CD4-positive, alpha-beta T cell treated with Interleukin-17A for 1 hour (primary cell): ENCODE measurements at places on chromosomes 2 and 18.

- DNase-seq, result no peak
Measured at GRCh38 chr2:40304340-40304739, 147.6 kb downstream of the SLC8A1 start.

DNA sequence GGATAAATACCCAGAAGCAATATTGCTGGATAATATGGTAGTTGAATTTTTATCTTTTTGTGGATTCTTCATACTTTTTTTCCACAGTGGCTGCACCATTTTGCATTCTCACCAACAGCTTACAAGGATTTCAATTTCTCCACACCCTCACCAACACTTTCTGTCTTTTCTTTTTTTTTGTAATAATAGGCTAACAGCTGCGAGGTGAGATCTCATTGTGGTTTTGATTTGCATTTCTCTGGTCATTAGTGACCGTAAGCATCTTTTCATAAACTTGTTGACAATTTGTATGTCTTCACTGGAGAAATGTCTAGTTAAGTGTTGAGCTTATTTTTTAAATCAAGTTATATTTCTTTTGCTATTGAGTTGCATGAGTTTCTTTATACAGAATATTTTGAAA lies 17.6 kb upstream of the SLC9A2 start:
- no peak for DNase-seq

GRCh38 chr18:75810961-75811551 lies 383.6 kb upstream of the SMIM21 start:
- DNase-seq, result no peak

- DNase-seq, result no peak
Measured at GRCh38 chr2:66252109-66252508, 182.8 kb upstream of the MEIS1 start.

DNA sequence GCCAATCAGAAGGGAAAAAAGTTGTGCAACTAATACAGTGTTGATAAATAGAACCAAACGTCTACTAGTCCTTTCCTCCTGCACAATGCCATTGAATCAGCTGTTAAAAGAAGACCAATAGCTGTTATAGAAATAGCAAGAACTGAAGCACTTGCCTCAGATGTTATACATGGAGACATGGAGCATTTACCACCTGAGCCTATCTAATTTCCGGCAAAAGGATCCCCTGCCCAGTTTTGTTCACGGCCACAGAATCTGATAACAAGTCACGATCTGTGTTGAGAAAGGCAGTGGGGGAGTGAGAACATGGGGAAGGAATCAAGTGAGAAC lies 285.4 kb downstream of the ZEB2 start:
- DNase-seq, result no peak

DNA sequence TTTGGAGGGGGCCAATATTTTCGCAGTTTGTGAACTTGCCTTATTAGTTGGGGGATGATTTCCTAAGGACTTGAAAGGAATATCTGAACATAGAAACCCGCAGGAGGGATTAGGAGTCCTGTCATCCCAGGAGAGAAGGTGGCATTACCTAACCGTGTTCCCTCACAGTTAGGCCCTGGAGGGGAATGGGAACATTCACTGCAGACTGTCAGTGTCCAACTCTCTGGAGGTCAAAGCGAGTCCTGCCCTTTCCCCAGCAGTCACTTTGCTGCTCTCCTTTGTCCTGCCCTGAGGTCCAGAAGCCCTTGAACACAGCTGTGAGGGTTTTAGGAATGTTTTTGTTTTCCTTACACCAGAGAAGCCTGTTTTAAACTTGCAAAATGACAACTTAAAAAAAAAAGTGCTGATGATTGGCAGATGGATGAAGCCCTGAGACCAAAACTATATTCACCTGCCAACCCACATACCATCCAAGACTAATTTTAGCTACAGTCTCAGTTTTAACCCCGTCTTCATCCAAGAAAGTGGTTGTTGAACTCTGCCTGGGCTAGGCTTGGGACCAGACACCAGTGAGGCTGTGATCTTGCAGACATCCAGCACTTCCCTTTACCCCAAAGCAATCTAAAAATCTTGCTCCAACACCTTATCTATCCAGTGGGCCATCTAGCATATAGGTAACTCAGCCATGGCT lies 90.5 kb upstream of the MEX3C start:
- DNase-seq, result no peak

GRCh38 chr2:72989770-72990556 lies 72.6 kb downstream of the EMX1 start:
- no peak for DNase-seq

GRCh38 chr2:101113441-101114267 lies 37.5 kb downstream of the TBC1D8 start:
- no peak for DNase-seq

GRCh38 chr18:3605954-3606443 lies 156.0 kb downstream of the TGIF1 start:
- peak; percentile 60 for DNase-seq

DNA sequence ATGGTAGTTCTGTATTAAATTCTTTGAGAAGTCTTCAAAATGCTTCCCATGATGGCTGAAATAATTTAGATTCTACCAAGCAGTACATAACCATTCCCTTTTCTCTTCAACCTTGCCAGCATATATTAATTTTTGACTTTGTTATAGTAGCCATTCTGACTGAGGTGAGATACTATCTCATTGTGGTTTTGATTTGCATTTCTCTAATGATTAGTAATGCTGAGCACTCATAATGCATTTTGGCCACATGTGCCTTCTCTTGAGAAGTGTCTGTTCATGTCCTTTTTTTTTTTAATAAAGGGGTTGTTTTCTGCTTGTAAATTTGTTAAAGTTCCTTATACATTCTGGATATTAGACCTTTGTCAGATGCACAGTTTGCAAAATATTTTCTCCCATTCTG lies 173.9 kb downstream of the CALCRL start:
- DNase-seq, result no peak

GRCh38 chr2:145075454-145076062 lies 555.6 kb upstream of the ZEB2 start:
- no peak for DNase-seq
